Ovary (tissue), 10 donors: ENCODE measurements at places on chromosomes 2 and 18. TPM values are rescaled to one million over a fixed set of nuclear protein-coding genes. Genes with fewer than 3 reads are reported as not detected.

Gene RAB6D
- total RNA-seq: not detected

Gene ASXL3
- total RNA-seq: 7.0 TPM

Gene KCNG2
- 0.23 TPM for total RNA-seq

Gene LINC00305
- not detected for total RNA-seq

Gene ZNF396
- 1.1 TPM for total RNA-seq

- peaks cover 19% of the 10 kb centered on the region for H3K4me1 ChIP-seq
- DNase-seq: no peak
- H3K36me3 ChIP-seq: no peaks in the 10 kb centered on the region
- H3K27me3 ChIP-seq: no peaks in the 10 kb centered on the region
- H3K27ac ChIP-seq: peak overlapping the region; percentile 49
- no peak overlapping the region for H3K4me3 ChIP-seq
Measured at GRCh38 chr18:48743886-48744285, 205.1 kb downstream of the CTIF start.

DNA sequence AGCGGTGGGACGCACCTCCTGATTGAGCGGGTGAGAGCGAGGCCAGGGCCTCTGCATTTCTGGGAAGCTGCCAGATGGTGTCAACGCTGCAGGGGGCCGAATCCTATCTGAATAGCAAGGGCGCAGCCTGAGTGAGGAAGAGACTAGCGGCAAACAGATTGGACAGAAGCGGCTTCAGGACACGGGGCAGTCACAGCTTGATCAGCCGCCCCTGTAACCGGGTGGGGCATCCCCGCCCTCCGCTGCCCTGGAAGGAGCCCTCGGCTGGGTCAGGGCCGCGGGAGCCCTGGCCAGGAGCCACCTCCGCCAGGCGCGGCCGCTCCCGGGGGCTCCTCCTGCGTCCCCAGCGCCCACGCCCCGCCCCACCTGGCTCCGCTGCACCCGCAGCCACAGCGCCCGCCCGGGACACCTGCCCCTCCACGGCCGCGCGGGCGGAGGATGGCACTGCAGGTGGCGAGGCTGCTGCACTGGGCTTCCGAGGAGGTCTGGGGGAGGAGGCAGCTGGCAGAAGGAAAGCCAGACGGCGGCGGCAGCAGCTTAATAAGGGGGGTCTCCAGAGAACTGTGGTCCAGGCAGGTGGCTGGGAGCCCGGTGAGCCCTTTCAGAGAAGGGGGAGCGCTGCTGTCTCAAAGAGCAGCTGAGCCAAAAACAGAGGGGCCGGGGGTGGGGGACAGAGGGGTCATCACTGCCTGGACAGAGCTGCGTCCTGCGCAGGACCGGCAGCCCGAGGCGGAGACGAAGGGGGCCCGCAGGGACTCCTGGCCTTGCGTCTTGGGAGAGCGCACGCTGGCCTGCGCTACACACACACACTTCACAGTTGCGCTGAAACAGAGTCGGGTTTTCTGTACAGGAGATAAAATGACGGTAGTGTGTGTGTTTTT is 18.8 kb upstream of the SOX11 start:
- H3K4me1 ChIP-seq: no peaks in the 10 kb centered on the region
- no peak overlapping the region for H3K27ac ChIP-seq
- no peaks in the 10 kb centered on the region for H3K36me3 ChIP-seq
- DNase-seq: no peak
- H3K27me3 ChIP-seq: no peaks in the 10 kb centered on the region

DNA sequence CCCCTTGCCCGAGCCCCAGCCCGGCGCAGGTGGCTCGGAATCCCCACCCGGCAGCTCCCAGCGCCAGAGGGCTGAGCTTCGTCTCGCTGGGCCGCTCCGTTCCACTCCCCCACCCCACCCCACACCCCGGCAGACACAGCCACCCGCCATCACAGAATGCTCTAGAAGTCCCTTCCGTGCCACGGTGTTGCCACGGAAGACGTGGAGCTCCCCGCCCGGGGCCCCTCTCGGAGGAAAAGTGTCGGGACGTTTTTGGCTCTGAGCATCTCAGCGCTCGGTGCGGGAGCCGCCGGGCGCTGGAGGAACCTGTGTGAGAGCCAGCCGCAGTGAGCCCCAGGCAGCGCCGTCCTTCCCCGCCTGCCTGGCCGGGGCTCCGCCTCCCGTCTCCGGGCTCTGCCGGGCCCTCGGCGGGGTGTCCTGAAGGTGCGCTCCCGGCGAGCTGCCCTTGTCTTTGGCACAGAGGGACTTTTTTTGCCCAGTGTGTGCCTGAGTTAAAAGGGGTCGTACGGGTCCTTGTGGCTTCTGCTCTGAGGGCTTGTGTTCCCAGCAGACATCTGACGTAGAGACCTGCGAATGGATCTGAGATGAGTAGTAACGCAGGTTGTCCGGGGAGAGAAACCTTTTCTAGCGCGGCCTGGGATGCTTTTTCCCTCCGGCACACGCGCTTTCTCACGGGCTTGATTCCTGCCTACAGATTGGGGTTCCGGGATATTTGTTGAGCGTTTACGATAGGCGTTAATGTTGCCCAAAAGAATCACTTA is 1.8 kb downstream of the ZCCHC2 start:
- H3K27ac ChIP-seq: peak overlapping the region; percentile 99
- H3K4me1 ChIP-seq: peaks cover 7% of the 10 kb centered on the region
- no peaks in the 10 kb centered on the region for H3K27me3 ChIP-seq
- DNase-seq: peak; percentile 53
- H3K4me3 ChIP-seq: peak overlapping the region; percentile 90

- H3K27me3 ChIP-seq: no peaks in the 10 kb centered on the region
- no peaks in the 10 kb centered on the region for H3K4me1 ChIP-seq
- no peak for DNase-seq
- no peak overlapping the region for H3K27ac ChIP-seq
- no peaks in the 10 kb centered on the region for H3K36me3 ChIP-seq
- H3K4me3 ChIP-seq: no peak overlapping the region
Measured at GRCh38 chr2:198917926-198918720, 539.6 kb downstream of the SATB2 start.

- H3K36me3 ChIP-seq: no peaks in the 10 kb centered on the region
- H3K27ac ChIP-seq: no peak overlapping the region
- no peaks in the 10 kb centered on the region for H3K27me3 ChIP-seq
- DNase-seq: no peak
- H3K4me3 ChIP-seq: no peak overlapping the region
Measured at GRCh38 chr2:53484531-53484930, 283.1 kb upstream of the CHAC2 start.

DNA sequence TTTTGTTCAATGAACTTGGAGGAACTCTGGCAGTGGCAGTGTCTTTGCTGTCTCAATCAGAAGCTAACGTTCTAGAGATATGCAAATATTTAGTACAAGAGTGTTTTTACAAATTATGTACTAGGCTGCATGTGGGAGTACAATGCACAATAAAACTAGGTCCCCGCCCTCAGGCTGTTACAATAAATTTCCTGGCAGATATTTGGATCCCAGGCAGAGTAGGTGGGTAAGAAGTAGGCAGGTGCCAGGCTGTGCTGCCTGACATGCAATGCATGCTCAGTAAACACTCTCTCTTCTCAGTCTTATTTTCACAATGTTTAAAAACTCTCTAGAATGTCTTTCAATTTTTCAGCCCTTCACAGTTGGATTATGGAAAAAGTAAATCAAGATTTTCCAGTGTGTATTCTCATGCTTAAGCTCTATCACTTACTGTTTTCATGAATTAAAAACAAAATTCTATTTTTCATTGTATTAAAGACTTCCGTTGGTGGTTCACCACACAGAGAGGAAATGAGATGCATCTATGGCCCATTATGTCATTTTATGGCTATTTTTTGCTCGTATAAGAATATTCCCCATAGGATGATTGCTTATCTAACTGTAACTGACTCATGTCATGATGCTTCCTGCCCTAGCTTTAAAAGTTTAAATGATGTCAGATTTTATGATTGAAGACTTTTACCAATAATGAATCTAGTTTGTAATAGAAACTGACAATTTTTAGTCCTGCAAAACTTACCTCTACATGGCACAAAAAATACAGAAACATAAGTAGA is 346.1 kb downstream of the RND3 start:
- H3K36me3 ChIP-seq: no peaks in the 10 kb centered on the region
- no peak overlapping the region for H3K4me3 ChIP-seq
- no peak for DNase-seq
- no peak overlapping the region for H3K27ac ChIP-seq
- H3K4me1 ChIP-seq: no peaks in the 10 kb centered on the region

DNA sequence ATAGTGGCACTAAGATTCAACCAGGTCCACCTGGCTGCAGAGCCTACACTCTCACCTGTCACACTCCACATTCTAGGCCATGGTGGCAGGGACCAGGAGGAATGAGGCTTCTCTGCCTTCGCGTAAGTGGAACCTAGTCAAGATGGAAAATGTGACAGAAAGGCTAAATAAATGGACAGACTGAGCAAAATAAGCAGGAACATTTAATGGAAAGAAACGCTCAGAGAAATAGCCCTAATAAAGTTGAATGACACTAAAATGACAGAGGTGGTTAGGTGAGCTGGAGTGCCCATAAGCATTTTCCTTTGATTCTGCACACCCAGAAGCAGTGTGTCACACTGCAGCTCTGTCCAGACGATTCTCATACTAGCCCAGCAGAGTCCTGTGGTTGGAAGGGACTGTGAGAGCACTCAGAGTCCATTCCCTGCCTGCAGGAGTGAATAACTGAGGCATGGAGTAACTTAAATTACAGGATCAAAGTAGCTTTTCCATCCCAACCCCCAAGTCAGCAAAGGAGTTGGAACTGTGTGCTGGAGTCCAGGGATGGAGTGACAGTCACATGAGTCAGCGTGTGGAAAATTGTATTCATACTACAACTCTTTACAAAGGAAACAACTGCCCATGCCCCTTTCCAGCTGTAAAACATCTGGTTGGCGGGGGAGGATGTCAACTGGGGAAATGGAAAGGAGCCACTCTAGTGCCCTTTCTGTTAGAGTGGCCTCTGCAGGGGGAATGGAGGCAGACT is 105.4 kb upstream of the LGALSL start:
- no peaks in the 10 kb centered on the region for H3K4me1 ChIP-seq
- no peak overlapping the region for H3K4me3 ChIP-seq
- H3K27ac ChIP-seq: no peak overlapping the region

DNA sequence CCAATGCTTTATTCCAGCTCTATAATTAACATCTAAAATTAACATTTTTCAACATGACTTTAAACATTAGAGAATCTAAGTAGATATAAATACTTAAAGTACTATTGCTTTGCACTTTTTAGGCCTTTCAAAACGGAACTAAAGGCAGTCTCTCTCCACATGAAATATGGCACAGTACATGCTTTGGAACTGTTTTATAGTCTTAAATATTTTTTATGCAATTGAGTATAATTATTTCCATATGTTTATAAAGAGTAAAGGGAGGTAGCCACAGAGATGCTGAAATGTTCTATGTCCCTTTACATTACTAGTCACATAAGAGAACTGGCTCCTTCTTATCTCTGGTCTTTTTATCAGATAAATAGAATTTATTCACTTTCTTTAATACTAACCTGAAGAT is 674.0 kb downstream of the PLCL1 start:
- no peak overlapping the region for H3K27ac ChIP-seq
- H3K36me3 ChIP-seq: no peaks in the 10 kb centered on the region
- no peak overlapping the region for H3K4me3 ChIP-seq
- no peaks in the 10 kb centered on the region for H3K4me1 ChIP-seq
- H3K27me3 ChIP-seq: no peaks in the 10 kb centered on the region
- DNase-seq: no peak

GRCh38 chr2:238321467-238321866 is 1.1 kb downstream of the TRAF3IP1 start:
- no peak for DNase-seq
- no peak overlapping the region for H3K27ac ChIP-seq
- H3K27me3 ChIP-seq: no peaks in the 10 kb centered on the region
- peaks cover 9% of the 10 kb centered on the region for H3K4me1 ChIP-seq
- H3K4me3 ChIP-seq: peak overlapping the region; percentile 87
- no peaks in the 10 kb centered on the region for H3K36me3 ChIP-seq

DNA sequence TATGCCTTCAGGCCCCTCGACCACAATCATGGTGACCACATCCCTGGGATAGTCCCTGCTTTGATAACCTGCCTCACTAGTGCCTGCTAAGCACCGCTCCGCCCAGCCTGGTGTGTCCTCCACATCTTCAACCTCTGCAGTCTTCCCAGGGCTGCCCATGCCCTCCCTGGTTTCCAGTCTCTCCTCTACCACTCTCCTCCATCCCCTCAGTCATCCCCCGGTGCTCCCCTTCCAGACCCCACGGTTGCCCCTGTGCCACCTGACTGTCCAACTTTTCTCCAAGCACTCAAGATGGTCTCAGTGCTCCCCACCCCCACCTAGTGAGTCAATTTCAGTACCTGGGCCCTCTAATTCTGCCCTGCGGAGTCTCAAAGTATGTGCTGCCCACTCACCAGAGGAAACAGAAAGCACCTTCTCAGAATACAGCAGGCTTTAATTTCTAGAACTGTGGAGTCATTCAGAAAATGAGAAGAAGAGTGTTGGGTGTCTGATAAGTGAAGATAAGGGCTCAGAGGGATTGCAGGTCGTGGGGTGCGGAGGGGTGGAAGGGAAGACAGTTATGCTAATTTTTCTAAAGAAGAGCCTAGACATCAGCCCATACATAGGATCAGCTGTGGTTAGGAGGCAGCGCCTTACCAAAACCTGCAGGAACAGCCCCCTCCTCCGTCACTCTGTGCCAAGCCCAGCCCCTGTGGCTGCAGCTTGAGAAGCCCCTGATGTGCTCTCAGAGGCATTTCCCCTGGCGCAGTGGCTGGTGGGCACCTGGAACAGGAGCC is 53.6 kb upstream of the CAB39 start:
- H3K4me3 ChIP-seq: no peak overlapping the region
- H3K27ac ChIP-seq: no peak overlapping the region
- H3K4me1 ChIP-seq: no peaks in the 10 kb centered on the region
- H3K36me3 ChIP-seq: no peaks in the 10 kb centered on the region

DNA sequence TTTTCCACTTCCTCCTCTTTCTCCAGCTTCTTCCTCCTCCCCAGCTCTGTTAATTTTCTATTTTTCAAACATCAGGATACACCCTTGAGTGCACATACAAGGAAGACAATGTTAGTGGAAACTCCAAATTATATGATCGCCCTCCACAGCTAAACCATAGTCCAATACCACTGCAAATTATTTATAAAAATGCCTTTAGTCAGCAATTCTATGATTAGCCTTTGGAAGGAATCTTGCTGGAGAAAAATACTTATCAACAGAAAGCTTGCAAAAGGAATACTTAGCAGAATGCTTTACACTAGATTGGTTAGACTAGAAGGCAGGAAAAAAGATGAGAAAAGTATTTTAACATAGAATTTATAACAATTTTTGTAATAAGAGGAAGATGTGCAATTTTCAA is 178.9 kb downstream of the FAM124B start:
- peaks cover 6% of the 10 kb centered on the region for H3K4me1 ChIP-seq
- H3K27ac ChIP-seq: no peak overlapping the region
- no peak overlapping the region for H3K4me3 ChIP-seq
- no peaks in the 10 kb centered on the region for H3K36me3 ChIP-seq
